Stimulated activated naive CD8-positive, alpha-beta T cell treated with anti-CD3 and anti-CD28 coated beads, Interleukin-15, Interleukin-2, amounts not matched to agents 100 U/mL and 50 U/mL, for 24 hours (primary cell): ENCODE measurements at places on chromosomes 12 and 14.

DNA sequence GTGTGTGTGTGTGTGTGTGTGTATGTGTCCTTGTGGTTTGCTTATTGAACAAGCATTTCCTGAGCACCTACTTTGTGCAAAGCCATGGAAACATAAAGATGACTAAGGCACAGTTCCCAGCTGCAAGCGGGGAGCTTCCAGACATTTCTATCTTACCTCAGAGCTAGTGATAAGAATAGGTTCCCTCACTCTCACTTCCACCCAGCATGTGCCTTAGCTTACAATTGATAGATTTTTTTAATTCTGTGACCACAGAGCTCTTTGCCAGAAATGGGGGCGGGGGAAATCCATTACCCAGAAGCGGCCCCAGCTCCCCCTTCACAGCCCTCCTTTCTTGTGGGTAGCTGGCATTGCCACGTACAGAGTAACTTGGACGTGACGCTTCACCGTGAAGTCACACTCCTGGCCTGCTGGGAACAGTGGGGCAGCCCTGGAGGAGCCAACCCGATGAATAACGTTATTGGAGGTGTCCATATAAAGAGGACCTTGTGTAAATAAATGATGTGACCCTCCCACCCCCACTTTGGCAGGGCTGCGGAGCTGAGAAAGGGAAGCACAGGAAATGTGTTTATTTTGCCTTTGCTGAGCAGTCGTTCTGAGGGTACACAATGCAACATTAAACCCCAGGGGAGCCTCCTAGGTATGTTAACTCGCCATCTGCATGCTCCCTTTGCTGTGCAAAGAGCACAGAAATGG lies 238.9 kb downstream of the CHST11 start:
- peak; percentile 86 for DNase-seq

DNA sequence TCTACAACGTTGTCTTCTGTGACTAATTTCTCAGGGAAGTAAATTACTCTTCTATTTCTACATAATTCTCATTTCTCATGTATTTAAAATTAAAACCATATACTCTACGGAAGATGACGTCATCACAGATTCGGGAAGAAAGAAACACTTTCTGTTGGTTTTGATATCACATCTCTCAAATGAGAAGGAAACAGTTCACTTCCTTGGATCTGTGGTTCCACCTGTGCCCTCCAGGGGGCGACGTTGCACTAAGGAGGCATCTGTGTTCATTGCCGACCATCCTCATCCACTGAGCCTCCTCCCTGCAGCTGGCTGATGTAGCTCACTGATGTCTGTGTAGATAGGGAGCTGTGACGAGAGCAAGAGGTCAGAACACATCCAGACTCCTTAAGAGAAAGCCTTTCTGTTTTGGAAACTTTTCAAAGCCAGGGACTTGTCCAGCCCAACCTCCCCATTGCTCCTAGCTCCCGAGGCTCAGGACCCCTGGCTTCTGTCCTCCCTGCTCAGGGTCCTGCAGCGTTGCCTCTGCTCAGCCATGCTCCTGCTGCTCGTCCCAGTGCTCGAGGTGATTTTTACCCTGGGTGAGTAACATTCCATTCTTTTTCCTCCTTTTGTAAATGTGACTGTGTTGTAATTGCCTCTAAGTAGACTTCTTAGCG lies 172.7 kb upstream of the OR4E1 start:
- peak; percentile 78 for DNase-seq

GRCh38 chr14:25803386-25804018 lies 753.6 kb upstream of the STXBP6 start:
- no peak for DNase-seq

DNA sequence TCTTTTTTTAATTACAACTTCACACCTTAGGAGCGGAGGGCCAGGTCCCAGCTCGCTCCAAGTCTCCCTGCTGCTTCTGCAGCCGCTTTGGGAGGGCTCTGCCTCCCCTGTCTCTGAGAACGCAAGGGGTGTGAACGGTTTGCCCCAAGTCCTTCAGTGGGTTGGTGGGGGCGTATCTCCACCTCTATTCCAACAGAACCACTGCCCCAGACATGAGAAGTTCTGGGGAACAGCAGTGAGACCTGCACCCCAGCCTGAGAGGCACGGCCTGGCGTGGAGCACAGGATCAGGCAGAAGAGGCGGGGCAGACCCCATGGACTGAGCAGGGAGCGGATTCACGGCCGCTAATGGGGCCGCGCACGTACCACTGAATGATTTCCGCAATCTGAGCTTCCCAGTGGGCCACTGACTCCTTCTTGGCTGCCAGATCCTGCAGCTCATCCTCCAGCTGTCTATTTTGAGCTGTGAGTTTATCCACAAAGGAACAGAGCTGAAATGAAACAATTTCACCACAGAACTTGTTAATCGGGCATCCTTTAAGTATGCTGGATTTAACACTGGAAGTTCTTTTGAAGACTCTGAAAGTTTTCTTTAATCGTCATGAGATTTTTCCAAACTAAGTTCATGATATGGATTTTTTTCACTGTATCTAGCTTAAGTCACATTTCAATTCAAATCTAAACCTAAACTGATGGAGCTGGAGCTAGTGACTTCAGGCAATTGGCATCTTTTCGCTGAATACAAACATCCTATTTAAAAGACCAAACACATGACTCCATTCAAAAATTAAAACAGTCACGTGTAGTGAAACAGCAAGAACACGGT lies 44.4 kb downstream of the AMN start:
- no peak for DNase-seq

- no peak for DNase-seq
Observed at GRCh38 chr14:95943699-95944098, 67.1 kb downstream of the TUNAR start.

DNA sequence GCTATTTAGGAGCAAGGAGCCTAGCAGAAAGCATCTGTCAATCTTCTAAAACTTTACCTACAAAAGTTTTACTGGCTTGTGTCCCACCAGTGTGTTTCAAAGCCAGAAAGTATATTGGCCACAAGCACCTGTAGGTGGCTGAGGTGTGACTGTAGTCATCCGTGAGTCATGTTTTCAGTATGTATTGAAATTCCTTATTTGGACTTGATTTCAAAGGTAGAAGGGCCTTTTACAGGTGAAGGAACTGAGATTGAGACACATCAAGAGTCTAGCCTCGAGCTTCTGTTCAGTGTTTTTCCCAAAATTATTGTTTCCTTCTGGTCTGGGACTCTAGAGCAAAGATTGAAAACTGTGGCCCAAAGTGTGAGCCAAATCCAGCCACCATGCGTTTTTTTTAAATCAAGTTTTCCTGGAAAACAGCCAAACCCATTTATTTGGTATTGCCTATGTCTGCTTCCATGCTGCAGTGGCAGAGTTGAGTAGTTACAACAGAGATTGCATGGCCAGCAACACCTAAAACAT lies 195.3 kb upstream of the BCL2L14 start:
- DNase-seq, result peak; percentile 17

DNA sequence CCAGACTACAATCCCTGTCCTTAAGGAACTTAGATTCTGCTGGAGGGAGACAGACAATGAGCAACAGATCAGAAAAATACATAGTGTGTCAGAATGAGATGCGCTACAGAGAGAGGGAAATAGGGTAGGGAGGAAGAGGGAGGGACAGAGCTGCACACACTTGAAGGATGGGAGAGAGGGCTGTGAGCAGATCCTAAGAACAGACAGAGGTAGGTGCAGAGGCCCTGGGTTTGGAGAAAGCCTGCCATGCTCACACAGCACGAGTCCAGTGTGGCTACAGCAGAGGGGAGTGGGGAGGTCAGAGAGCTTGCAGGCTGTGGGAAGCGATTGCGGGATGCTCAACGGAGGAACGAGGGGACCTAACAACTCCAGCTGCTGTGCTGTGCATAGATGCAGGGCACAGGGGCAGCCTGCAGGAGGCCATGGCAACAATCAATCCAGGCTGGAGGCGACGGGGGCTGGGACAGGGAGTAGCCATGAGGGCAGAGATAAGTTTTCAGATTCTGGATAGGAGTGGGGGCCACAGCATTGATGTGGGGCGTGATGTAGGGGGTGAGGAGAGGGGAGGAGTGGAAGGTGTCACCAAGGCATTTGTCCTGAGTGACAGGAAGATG lies 20.7 kb downstream of the FAIM2 start:
- no peak for DNase-seq

DNA sequence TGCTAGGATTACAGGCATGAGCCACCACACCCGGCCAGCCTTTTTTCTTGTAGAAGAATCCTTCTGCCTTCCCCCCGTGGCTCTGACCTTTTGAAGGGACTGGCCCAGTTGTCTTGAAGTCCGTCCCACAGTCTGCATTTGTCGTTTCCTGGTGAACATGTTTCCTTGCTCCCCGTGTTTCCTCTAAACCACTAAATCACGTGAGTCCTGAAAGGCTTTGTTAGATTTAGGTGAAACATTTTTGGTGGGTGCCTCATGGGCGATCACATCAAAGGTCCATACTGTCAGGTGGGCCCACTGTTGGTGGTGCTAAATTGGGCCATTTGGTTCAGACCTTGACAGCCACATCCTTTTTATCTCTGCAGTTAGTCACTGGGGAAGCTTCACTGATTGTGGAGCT lies 26.3 kb downstream of the MLXIP start:
- DNase-seq, result peak; percentile 72

GRCh38 chr14:31568161-31568560 lies 7.0 kb downstream of the NUBPL start:
- no peak for DNase-seq

DNA sequence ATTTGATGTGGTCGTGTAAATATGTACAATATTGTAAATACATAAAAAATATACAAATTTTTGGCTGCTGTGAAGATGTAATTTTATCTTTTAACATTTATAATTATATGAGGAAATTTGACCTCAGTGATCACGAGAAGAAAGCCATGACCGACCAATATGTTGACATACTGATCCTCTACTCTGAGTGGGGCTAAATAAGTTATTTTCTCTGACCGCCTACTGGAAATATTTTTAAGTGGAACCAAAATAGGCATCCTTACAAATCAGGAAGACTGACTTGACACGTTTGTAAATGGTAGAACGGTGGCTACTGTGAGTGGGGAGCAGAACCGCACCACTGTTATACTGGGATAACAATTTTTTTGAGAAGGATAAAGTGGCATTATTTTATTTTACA lies 49.6 kb downstream of the TBK1 start:
- DNase-seq, result no peak

- DNase-seq, result no peak
Observed at GRCh38 chr12:103558879-103559278, 28.2 kb upstream of the STAB2 start.

GRCh38 chr14:54529811-54530210 lies 20.1 kb downstream of the CGRRF1 start:
- DNase-seq, result no peak

DNA sequence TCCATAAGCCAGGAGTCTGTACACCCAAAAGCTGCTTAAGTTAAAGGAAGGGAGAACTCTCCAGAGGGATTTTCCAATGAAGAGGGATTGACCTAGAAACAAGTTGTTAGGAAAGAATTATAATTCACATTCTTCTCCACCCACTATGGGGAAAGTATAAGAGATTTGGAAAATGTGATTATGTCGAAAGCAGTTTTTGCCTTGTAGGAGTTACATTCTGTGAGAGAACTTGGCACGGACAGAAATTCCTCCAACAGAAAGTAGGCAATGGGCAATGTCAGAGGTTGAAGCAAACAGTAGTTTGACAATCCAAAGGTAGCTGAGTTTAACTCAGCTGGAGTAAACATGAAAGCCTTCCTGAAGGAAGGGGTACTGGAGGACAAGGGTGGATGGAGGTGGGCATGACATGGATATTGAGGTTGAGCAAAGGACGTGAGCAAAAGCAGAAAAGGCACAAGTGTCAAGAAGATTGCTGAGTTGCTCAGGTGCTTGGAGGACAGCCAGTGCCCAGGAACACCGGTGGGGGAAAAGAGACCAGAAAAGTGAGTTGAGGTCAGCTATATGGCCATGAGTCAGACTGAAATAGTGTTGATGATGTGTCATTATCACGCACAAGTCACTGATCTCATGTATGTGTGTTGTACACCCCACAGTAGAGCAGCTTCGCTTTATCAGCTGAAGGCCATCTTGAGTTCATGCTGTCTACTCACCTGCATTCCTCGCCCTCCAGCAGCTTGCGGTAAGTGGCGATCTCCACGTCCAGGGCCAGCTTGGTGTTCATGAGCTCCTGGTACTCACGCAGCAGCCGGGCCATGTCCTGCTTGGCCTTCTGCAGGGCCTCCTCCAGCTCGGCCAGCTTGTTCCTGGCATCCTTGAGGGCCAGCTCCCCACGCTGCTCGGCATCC lies 4.0 kb downstream of the KRT5 start:
- DNase-seq, result no peak

GRCh38 chr12:106498056-106498455 lies 84.7 kb upstream of the RFX4 start:
- no peak for DNase-seq

GRCh38 chr14:101557811-101558738 lies 3.2 kb upstream of the DIO3 start:
- DNase-seq, result no peak

- no peak for DNase-seq
Observed at GRCh38 chr12:13208533-13209435, 12.3 kb downstream of the EMP1 start.

DNA sequence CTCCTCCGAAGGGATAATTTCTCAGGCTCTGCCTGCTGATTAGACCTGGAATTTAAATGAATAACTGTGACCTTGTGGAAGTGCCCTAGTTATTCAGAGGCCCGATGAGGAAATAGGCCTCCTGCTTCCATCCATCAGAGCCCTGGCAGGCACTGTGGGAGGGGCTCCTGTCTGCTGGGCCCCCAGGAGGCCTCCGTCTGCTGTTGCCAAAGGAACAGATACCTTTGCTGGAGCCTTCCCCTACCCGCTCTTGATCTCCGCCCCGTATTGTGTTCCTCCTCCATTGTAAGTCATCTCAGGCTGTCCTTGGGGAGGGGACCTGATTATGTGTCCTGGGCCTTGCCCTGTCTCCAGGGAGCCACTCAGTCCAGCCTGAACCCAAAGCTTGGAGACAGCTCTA lies 112.3 kb downstream of the NRXN3 start:
- DNase-seq, result no peak

DNA sequence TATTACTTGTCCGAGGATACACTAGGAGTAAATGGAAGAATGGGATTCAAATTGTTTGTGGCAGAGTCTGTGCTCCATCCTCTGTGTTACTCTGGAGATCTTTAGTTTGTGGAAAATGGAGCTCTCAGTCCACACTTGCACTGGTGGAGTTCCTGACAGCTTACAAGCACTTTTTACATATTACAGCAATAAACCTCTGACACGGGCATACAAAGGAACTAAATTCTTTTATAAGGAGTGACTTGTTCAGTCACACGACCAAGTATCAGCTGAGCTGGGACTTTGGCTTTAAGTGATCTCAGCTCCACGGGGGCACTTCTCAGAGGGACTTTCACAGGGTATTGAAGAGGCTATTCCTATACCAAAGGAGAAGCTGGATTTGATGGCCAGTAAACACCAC lies 417.5 kb downstream of the LRIG3 start:
- DNase-seq, result no peak

- DNase-seq, result no peak
Observed at GRCh38 chr12:53710091-53710490, 17.2 kb downstream of the CALCOCO1 start.

GRCh38 chr12:124545508-124546418 lies 21.6 kb downstream of the NCOR2 start:
- peak; percentile 68 for DNase-seq
